ENCODE measurements at places on chromosomes 2 and 18. TPM values are rescaled to one million over a fixed set of nuclear protein-coding genes. Genes with fewer than 3 reads are reported as not detected.
A peak's percentile ranks its signal among the peaks of the same experiment; 100 is the strongest.

GRCh38 chr2:207813221-207813916, 43.7 kb upstream of the FZD5 start:
- DNase-seq, result no peak

GRCh38 chr2:100653449-100654035, 90.7 kb downstream of the PDCL3 start:
- no peak for DNase-seq

- DNase-seq, result no peak
Observed at GRCh38 chr2:210818473-210818872, 262.1 kb downstream of the CPS1 start.

DNA sequence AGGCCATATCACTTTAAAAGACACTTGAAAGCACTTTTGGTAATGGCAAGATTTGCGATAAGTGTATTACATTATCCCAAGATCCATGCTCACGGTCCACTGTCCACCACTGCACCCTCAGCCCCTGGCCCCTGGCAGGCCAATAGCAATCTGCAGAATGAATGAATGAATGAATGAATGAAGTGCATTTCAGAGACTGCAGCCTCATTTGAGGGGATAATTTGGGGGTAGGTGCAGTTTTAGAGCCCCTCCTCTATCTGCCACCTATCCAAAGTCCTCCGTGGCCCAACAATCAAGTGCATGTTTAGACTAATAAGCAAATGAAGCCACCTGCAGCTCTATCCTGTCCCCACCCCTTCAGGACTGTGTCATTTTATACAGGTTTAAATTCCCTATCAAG, 1.3 kb upstream of the RBM44 start:
- DNase-seq, result peak; percentile 42

DNA sequence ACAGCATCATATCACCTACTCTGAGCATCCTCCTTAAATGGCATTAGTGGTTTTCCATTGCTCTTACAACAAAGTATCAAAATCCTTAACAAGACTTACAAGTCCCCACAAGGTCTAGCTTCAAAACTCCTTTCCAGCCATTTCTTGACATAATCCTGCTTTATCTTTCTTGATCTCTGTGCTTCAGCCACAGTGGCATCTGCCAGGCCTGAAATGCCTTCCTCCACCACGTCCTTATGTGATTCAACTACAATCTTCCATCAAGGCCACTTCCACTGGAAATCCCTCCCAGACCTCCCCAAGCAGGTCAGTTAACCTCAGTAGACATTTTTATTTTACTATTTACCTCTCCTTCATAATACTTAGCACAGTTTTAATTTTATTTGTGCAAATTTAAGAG, 83.8 kb upstream of the CCDC150 start:
- DNase-seq, result no peak

- DNase-seq, result no peak
Observed at GRCh38 chr18:48055351-48055750, 124.9 kb upstream of the SMAD2 start.

DNA sequence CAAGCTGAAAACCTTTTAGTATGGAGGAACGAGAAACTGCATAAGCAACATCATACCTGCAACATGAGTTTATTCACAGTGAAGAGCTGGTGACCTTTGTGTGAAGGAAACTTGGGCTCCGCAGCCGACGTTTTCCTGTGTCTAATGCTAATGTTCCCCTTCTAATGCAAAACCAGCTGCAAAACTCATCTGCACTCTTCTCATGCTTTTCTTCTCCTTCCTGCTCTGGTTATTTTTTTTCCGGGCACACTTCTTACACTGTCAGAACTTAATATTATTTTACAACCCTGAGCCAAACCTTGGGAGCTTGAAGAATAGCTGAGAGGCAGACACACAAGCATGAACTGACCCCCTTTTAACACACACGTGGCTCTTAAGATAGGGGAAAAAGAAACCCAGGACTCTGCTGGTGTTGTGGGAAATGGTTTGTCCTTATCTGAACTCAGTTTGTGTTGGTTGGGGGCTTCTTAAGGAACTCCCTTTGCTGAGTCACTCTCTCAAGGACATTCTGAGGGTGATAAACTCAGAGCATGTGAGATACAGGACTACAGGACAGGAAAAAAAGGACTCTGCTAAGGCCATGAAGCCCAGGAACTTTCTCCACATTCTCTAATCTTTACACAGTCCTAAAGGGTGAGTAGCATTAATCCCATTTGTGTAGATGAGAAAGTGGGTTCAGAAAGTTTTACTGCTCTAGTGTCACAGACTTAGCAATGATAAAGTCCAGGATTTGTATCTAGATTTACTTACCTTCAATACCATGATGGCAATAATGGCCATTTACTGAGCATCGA, 439.3 kb upstream of the TRIB2 start:
- no peak for DNase-seq

- DNase-seq, result no peak
Observed at GRCh38 chr2:216217904-216218260, 108.7 kb downstream of the XRCC5 start.

Gene PLEKHH2
- total RNA-seq, result 20.3 TPM
